Stimulated activated CD4-positive, alpha-beta T cell treated with anti-CD3 and anti-CD28 coated beads, TNF-alpha, amount 100 ng/mL, for 24 hours (primary cell): ENCODE measurements at places on chromosomes 12 and 14.

DNA sequence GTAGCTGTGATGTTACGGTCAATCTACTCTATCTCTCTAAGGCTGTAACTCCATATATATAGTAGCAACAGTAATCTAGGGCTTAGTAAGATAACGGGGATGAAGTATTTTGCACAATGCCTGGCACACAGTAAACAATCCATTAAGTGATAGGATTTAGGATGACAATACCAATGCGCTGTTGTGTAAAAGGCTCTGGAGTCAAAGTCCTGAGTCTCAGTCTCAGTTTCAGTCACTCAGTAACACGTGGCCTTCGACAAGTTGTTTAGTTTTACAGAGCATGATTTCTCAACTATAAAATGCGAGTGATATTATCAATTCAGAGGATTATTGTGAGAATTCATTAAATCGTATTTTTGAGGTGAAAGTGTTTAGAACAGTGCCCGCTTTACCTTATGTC is 162.4 kb downstream of the GARIN6 start:
- DNase-seq = no peak

DNA sequence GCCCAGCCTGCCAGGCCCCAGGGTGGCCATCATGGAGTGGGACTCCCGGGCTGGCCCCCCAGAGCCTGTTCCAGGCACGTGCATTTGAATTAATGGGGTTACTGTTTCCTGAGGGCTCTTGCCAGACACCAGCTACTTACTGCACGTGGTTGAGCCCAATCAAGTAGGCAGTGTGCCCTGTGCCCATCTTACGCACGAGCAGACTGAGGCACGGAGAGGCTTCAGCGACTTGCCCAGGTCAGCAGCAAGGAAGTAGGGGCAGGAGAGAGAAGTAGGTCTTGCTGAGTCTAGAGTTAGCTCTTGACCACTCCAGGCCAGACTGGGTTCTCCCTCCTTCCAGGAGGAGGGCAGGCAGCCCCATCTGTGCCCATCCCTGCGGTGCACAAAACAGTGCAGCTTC is 67.7 kb downstream of the DIO3 start:
- no peak for DNase-seq

DNA sequence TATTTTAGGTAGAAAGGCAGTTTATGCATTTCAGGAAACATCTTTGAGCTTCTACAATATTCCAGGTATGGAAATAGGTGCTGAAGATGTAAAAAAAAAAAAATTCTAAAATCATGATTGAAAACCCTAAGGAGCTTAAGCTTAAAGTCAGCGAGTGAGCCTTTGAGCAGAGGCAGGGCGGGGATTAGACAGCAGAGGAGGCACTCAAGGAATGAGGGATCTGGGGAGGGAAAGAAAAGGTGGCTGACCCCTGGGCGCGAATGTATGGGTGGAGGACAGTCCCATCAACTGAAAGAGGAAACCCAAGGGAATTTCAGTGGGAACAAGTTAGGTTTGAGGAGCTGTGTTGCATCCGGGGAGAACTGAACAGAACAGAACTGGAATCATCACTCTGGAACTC is 6.4 kb upstream of the PTMS start:
- DNase-seq = no peak

- DNase-seq = no peak
Observed at GRCh38 chr12:7638064-7638759, 27.5 kb downstream of the APOBEC1 start.

DNA sequence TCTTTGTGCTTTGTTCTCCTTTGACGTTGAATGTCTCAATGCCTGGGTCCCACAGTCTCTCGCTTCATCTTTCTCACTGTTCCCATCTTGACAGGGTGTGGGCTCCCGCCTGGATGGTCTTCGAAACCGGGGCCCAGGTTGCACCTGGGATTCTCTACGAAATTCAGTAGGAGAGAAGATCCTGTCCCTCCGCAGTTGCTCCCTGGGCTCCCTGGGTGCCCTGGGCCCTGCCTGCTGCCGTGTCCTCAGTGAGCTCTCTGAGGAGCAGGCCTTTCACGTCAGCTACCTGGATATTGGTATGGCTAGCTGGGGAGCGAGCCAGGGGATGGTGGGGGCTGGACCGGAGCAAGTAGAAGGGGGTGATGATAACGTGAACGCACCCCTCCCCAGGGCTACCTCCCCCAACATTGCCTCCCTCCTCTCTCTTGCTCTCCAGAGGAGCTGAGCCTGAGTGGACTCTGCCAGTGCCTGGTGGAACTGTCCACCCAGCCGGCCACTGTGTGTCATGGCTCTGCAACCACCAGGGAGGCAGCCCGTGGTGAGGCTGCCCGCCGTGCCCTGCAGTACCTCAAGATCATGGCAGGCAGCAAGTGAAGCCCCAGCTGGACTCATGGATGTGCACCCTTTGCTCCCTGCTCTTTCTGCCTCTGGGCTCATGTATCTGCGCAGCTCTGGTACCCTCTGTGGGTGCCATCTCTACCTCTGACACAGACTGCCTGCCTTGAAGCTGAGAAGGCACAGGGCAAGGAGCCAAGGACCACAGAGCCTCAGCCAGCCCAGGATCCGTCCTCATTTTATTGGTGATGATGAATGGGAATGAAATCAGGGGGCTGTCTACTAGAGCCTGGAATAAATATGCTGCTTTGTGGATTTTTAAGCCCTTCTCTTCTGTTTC is 1.5 kb downstream of the NPFF start:
- DNase-seq = no peak

DNA sequence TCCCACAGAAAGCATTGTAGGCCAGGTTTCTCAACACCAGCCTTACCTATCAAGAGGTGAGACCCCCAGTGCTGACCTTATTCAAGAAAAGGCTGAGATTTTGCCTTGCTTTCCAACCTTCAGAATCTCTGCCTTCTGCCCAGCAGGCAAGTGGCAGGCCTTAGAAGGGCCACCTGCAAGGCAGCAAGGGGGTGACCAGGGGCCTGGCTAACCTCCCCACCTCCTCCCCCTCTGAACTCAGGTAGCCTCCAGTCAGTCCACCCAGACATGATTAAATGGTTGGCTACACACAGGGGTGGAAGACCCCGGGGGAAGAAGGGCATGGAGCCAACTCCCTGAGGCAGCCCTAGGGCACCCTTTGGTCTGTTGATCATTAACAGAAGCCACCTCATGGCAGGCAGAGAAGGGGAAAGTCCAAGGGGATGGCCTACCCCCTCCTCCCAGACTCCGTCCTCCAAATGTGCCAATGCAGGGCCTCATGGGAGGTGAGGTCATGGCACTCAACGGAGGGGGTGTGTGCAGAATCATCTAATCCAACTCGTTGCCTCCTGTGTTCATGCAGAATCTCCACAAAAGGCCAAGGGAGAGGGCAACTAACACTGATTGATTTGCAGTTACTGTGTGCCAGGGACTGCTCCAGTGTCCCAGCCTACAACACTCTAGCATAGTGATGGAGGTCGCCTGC is 8.5 kb downstream of the ZFP36L1 start:
- DNase-seq = no peak
